Sciatic nerve (tissue), 2 donors: ENCODE measurements at places on chromosomes 1 and 21.

GRCh38 chr21:38965241-38965640 lies 159.5 kb downstream of the ETS2 start:
- DNase-seq = no peak

GRCh38 chr1:15180189-15180588 lies 26.6 kb downstream of the TMEM51 start:
- no peak for DNase-seq

DNA sequence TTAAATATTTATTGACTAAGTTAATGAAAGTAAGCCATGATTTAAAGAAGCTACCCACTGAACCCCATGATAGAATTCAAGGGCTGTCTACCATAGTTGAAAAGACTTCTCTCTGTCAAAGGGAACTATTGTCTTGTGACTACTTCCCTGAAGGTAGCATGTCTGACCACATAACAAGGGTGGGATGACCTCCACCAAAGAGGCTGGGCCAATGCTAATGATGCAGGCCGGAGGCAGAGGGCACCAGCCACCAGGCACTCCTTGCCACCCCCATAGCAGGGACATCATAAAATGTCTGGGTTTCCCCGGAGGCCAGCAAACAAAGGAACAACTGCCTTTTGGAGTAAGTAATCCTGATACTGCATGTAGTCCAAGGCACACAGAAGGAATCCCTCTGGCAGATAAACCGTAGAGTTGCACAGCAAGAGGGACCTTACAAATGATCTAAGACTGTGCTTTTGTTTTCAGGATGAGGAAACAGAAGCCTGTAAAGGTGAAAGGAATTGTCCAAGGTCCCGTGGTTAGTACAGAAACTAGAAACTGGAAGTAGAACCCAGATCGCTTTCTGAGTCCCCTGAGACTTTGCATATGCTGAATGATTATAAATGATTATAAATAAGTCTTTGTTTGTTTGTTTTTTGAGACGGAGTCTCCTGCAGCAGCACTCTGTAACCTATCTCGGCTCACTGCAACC lies 33.5 kb upstream of the ITPKB start:
- DNase-seq = no peak

GRCh38 chr1:44524655-44525500 lies 119.8 kb downstream of the RNF220 start:
- DNase-seq = no peak

GRCh38 chr1:213417225-213417820 lies 366.3 kb downstream of the RPS6KC1 start:
- DNase-seq = no peak

DNA sequence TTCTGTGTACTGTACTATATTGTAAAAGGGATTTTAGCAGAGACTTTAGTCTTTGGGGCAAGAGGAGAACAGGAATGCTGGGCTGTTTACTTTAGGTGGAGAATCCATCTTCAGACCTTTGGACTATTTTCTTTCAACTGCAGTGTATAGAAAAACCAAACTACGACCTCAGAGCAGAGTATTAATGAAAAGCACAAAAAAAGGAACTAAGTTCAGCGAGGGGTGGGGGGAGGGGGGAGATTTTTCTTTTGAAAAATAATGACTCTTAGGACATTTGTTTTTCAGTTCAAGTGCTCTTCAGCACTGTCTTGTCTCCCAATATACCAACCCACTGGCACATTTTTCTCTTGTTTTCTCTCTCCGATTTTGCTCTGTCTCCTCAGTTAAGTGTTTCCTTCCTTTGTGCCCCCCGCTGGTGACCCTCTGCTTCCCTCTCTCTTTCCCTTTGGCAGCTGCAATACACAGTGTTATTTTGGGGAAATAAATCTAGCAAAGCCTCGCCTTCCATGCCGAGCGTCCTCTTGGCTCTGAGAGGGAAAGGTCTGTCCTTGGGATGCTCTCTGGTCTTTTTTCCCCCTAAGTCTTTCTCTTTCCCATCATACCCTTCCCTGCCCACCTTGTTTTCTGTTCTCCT lies 44.8 kb downstream of the ACP6 start:
- no peak for DNase-seq

DNA sequence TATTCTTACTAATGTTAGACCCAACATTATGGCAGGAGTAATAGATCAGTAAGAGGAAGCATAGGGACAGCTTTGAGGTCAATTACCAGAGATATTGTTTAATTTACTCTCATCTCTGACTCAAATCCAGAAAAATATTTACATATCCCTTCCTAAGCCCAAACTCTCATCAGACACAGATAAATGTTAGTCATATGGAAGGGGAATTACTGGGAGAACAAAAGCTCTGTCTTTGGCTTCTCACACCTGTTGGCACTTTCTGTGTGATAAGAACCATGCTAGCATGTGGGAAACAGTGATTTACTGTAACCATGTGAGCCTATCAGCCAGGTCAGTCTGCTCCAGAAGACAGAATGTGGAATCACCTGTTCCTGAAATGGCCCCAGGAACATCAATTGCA lies 72.4 kb downstream of the DUSP10 start:
- no peak for DNase-seq

DNA sequence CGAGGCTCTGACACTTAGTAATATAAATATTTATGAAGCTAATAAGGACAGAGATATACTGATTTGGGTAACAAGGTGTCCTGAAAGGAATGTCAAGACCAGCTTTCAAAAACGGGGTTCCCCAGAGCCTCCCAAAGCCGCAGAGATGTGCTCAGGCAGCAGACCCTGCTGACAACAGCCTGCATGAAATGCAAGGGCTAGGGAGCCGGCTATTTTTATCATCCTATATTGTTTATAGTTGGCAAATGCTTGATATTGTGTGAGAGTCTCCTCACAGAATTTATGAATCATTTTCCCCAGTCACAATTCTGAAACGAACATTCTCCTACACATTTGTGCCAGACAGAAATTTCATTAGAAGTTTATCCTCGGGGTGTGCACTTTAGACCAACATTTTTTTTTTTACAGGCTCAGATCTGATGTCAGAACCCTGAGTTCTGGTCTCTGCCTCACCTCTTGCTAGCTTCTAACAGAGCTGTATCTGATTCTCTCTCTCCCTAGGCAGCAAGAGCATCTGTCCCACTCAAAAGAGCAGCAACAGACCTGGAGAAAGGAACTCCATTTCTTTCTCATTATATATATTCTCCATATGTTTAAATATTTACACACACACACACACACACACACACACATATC lies 302.3 kb upstream of the PLD5 start:
- no peak for DNase-seq

GRCh38 chr1:147273409-147274336 lies 31.2 kb downstream of the CHD1L start:
- DNase-seq = no peak

GRCh38 chr1:24846671-24847070 lies 83.4 kb downstream of the RUNX3 start:
- no peak for DNase-seq

DNA sequence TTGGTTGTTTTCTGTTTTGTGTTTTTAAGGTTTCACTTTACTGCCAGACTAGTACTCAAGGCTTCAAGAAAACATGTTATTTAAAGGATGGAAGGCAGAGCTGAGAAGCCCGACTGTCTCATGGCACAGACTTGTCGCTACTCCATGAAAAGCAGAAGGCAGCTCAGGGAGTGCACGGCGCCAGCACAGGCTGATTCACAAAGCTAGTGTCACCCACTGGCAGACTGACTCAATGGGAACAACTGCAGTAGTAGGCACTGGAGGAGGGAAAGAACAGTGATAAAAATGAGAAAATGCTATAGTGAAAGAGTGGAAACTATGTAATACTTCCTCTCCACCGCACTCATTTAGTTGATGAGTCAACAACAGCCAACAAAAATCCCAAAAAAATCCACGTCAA lies 14.7 kb downstream of the HSF2BP start:
- no peak for DNase-seq

DNA sequence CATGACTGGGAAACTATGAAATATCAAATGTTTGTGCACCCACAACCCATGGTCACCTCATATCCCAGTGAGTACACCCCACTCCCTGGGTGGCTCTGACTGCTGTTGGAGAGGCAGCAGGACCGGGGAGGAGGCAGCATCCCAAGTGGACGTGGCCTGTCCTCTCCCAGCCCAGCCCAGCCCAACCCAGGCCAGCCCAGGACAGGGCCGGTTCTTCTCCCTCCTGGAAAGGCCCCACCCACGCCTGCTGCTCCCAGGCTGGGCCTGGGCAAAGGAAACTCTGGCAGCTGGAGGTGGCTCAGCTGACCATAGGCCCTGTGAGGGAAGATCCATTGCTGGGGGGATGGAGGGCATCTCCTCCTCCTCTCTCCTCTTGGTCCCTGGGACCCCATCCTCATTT lies 19.1 kb downstream of the MATN1 start:
- DNase-seq = no peak

DNA sequence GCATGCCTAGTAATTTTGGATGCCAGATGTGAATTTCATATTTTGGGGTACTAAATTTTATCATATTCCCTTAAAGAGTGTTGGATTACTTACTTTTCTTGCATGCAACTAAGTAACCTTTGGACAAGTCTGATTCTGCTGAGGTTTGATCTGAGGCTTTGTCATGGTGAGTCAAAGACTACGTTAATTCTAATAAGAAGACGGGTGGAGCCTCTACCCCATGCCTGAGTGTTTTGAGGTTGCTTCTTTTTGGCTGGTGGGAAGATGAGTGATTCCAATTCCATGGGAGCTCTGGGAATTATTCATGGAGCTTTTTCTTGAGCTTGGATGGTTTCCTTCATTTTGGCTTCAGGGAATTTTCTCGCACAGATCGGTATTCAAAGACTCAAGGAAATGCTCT lies 11.6 kb upstream of the PCP4 start:
- no peak for DNase-seq

- no peak for DNase-seq
Measured at GRCh38 chr1:50983219-50983802, 13.3 kb downstream of the CDKN2C start.

- peak; percentile 85 for DNase-seq
Measured at GRCh38 chr1:151762941-151763921, at the start of gene MRPL9. Gene MRPL9, minus strand, starts transcription at chr1:151763496. Its CDS starts 17 bp downstream, at chr1:151763479.
